Kidney (tissue), 22 donors: ENCODE measurements at places on chromosomes 3 and 15. TPM values are rescaled to one million over a fixed set of nuclear protein-coding genes. Genes with fewer than 3 reads are reported as not detected.

DNA sequence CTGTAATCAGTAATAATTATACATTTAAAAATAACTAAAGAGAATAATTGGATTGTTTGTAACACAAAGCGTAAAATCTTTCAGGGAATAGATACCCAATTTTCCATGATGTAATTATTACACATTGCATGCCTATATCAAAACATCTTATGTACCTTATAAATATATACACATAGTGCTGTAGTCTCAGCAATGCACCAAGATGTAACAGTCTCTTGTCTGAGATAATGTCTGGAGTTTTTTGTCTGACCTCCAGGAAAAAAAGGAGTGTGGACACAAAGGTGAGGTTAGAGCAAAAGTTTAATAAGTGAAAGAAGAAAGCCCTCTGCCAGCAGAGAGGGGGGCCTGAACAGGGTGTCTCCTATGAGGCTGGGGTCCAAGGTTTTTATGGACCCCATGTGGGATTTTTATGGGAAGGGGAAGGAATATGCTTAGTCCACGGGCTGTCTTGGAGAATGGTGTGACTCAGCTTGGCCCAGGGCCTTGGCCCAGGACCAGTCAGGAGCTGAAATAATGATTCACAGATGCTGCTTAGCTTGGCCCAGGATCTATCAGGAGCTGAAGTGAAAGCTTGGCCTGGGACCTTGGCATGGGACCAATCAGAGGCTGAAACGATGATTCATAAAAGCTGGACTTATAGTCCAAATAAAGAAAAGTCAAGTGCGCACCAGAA lies 545.0 kb downstream of the ZPLD1 start:
- DNase-seq = peak; percentile 45

DNA sequence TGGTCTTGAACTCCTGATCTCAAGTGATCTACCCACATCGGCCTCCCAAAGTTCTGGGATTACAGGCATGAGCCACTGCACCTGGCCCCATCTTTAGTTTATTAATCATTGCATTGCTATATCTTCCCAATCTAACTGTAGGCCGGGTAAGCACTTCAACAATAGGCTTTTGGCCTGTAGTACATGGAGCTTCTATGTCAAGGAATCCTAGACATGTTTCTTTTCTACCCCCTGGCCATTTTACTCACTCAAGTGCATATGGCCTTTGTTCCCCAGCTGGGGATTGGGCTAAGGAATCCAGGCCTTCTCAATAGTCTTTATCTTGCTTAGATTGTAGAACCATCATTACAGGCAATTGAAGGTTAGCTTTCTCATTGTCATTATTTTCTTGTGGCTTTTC lies 122.3 kb upstream of the MBNL1 start:
- DNase-seq = no peak

DNA sequence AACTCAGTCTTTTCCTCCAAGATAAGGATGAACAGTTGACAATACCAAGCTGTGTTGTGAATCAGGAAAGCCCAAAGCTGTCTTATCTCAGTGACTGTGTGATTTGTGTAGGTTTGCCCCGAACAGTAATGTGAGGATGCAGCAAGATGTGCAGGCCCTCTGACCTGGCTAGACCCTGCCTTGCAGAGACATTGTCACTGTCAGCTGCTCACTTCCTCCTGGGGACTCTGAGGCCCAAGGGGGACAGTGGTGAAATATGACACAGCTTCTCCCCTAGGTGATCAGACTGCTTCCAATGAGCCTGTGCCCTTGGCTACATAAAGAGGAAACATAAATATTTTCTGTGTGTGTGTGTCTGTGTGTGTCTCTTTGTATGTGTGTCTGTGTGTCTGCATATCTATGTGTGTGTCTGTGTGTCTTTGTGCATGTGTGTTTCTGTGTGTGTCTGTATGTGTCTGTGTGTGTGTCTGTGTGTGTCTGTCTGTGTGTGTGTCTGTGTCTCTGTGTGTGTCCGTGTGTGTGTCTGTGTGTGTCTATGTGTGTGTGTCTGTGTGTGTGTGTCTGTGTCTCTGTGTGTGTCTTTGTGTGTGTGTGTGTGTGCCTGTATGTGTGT lies 21.7 kb downstream of the LRRK1 start:
- DNase-seq = no peak

- no peak for DNase-seq
Measured at GRCh38 chr3:30400926-30401325, 205.5 kb upstream of the TGFBR2 start.

GRCh38 chr3:41164777-41165176 lies 34.5 kb upstream of the CTNNB1 start:
- DNase-seq = no peak

- no peak for DNase-seq
Measured at GRCh38 chr3:45097296-45097883, 48.8 kb downstream of the CDCP1 start.

- DNase-seq = no peak
Measured at GRCh38 chr15:23411841-23412240, 35.2 kb downstream of the GOLGA6L2 start.

DNA sequence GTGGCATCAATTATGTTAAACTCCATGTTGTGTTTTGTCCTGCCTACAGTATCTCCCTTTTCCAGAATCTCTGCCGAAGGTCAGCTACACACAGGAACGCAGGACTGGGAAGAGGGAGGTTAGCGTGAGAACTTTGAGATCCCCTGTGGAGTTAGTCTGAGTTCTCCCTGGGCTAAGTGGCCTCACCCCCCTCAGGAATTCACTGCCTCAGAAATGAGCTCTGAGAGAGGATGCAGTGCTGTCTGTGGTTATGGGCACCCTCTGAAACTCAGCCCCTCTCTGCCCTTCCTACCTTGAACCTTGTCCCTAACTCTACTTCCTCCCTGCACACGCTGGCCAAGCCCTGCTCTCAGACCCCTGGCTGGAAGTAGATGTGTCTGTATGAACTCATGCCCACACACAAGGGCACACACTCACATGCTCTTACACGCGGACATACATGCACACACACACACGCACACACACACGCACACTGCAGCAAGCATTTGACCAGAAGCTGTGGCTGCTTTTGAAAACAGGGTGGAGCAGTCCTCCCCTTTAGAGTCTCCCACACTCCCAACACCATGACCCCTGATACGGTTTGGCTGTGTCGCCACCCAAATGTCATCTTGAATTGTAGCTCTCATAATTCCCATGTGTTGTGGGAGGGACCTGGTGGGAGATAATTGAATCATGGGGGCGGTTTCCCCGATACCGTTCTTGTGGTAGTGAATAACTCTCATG lies 5.3 kb upstream of the VIPR1 start:
- DNase-seq = peak; percentile 22

GRCh38 chr3:71849681-71850080 lies 64.7 kb upstream of the PROK2 start:
- DNase-seq = no peak

- DNase-seq = no peak
Measured at GRCh38 chr3:16350597-16351318, 85.7 kb downstream of the OXNAD1 start.

DCBLD2 gene
- 39.3 TPM for total RNA-seq
